ENCODE measurements at places on chromosomes 4 and X.

- DNase-seq: no peak
These were observed 396.0 kb downstream of the PDGFC start for GRCh38 chr4:156575430-156576073.

DNA sequence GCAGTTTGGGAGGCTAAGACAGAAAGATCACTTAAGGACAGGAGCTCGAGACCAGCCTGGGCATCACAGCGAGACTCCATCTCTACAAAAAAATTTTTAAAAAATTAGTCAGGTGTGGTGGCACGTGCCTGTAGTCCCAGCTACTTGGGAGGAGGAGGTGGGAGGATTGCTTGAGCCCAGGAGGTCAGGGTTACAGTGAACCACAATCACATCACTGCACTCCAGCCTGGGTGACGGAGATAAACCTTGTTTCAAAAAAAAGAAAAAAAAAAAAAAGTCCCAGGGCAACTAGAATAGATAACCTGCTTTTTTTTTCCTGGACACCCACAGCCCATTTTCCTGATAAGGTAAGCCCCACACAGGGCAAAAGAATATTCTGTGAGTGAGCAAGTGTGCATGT lies 96.3 kb downstream of the C4orf51 start:
- DNase-seq: no peak

DNA sequence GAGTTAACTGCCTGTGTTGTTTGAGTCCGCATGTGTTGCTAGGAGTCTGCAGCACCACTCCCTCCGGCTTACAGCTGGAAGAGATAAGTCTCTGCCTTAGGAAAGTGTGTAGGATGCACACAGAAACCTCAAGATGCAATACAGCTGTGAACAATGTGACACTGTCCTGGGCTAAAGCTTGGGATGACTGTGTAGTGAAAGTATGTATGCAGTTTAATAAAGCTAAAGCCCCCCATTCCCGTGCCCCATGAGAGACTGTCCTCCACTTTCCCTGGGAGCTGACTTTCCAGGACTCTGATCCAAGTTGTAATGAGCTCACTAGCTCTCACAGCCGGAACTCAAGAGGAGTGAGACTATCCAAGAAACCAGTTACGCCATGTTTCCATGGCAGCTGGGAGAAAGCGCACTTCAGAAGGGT lies 156.6 kb upstream of the FTHL17 start:
- DNase-seq: no peak

GRCh38 chrX:538311-538710 lies 92.3 kb upstream of the SHOX start:
- DNase-seq: no peak

GRCh38 chrX:65600106-65600505 lies 65.5 kb upstream of the LAS1L start:
- no peak for DNase-seq

DNA sequence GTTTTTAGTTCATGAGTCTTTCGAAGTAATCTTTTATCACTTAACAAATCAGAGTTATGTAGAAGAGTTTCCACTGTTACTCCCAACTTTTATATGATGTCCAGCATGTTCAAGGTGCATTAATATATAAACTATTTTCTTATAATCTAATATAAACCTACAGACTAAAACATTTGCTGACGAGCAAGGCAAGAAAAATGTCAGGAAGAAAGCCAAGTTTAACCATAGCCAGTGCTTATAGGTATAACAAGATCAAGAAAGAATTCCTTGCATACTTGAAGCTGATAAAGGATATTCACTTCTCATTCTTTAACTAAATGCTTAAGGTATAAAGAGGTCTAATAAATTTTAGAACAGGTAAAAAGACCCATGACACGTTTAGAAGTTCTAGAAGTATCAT lies 167.7 kb downstream of the NPNT start:
- DNase-seq: no peak

GRCh38 chr4:94536649-94537469 lies 85.1 kb downstream of the PDLIM5 start:
- no peak for DNase-seq

DNA sequence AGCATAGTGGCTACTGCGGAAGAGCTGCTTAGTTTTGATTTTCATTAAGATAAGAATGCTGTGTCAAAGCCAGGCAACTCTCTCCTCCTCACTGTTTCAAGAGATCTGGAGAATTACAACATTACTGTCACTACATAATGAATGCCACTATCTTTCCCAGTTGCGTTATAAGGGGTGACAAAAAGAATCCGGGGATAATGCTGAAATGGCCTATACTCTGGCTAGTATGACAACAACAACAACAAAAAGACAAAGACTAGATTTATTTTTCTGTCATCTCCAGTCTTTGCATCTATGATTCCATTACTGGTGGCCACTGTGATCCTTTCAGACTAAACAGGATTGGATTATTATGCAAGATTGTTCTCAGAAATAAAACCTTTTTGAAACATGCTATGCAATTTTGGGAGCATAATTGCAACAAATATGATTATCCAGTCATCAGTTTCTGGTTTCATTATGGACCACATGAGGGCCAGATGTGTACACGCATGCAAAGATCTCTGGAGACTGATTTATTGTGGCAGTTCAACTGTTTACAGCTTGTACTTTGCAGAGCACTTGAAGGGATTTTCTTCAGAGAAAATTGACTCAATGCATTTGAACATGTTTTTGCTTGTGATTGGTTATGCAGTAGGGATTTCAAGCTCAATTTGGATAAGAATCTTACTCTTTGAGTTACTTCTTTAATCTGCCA lies 31.1 kb upstream of the SPANXB1 start:
- DNase-seq: no peak

- no peak for DNase-seq
These were observed 405.6 kb downstream of the FAM47A start for GRCh38 chrX:33726281-33727160.

DNA sequence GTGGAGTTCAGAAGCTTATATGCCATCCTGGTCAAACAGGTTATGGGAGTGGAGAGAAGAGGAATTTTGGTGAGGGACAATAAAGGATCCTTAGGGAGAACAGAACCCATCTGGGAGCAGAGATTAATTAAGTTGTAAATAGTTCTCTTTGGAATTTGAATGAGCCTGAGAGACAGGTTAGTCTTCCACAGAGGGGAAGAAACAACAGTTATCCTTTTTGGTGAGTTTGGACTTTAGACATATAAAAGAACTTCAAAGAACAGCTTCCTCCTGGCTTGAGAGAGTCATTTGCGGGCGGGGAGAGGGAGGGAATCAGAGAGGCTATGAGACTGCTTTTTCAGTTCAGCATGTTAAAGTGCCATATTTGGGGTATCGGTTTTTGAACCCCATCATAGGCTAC lies 793.3 kb upstream of the MAGEB2 start:
- no peak for DNase-seq

GRCh38 chrX:114599305-114599704 lies 15.4 kb downstream of the HTR2C start:
- DNase-seq: no peak

- no peak for DNase-seq
These were observed 42.5 kb upstream of the UNC5C start for GRCh38 chr4:95591278-95591677.

- DNase-seq: no peak
These were observed 104.6 kb downstream of the PHEX start for GRCh38 chrX:22136711-22137110.

GRCh38 chr4:2419814-2420213 lies 1.1 kb downstream of the CFAP99 start:
- DNase-seq: no peak

GRCh38 chr4:1769692-1770091 lies 23.4 kb upstream of the FGFR3 start:
- no peak for DNase-seq

GRCh38 chr4:40825014-40825838 lies 75.5 kb downstream of the NSUN7 start:
- no peak for DNase-seq

DNA sequence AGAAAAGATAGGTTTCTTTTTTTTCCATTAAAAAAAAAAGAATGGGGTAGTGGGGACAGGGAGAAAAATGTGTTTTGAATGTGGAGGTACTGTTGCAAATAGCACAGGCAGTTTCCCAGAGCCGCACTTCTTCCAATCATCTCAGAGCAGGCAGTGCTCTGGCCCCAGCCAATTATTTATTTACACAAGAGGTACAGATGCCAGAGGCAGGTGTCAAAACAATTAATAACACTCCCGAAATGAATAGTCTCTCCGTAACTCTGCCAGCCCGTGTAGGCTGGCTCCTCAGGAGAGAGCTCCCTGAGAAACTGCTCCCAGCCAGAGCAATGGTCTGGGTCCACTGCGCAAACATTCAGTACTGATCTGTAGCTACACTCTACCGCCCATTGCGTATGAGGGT lies 130.8 kb upstream of the IL1RAPL2 start:
- DNase-seq: no peak

- DNase-seq: no peak
These were observed 254.4 kb downstream of the NPFFR2 start for GRCh38 chr4:72286185-72286584.

DNA sequence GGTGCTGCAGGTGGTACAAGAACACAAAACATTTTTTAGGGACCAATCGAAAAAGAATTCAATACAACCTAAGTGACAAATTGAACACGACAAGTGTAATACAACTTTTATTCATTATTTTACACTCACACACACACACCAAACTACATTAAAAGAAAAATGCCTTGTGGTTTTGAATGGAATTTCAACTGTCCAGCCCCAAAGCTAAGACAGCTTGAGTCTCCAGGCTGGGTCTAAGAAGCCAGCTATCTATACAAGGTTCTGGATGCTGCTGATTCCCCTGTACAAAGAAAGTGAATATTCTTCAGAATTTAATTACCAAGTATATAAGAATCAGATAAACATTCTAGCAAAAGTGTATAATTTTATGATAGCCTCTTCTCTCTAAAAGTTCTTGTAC lies 118.2 kb downstream of the PPP3CA start:
- no peak for DNase-seq

GRCh38 chr4:61397174-61397573 lies 197.0 kb downstream of the ADGRL3 start:
- DNase-seq: no peak

GRCh38 chr4:68369142-68369805 lies 19.4 kb upstream of the YTHDC1 start:
- DNase-seq: no peak

DNA sequence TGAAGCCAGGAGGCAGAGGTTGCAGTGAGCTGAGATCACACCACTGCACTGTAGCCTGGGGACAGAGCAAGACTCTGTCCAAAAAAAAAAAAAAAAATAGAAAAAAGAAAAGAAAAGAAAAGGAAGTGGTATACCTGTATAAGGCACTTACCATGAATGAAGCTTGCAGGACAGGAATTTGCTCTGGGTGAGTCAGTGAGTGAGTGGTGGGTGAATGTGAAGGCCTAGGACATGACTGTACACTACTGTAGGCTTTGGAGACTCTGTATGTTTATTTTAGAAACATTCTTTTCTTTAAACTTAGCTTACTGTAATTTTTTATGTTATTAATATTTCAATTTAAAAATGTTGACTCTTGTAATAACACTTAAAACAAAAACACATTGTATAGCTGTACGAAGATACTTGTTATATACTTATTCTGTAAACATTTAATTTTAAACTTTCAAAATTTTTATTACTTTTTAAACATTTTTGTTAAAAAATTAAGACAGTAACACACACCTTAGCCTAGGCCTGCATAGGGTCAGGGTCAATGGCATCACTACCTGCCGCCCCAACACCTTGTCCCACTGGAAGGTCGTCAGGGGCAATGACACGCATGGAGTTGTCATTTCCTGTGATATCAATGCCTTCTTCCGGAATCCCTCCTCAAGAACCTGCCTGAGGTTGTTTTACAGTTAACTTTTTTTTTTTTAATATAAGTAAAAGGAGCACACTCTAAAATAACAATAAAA lies 78.7 kb downstream of the CLNK start:
- DNase-seq: no peak

- DNase-seq: no peak
These were observed 52.4 kb upstream of the GUCY1A1 start for GRCh38 chr4:155614111-155614762.

- no peak for DNase-seq
These were observed 49.4 kb downstream of the DTHD1 start for GRCh38 chr4:36330796-36331195.

DNA sequence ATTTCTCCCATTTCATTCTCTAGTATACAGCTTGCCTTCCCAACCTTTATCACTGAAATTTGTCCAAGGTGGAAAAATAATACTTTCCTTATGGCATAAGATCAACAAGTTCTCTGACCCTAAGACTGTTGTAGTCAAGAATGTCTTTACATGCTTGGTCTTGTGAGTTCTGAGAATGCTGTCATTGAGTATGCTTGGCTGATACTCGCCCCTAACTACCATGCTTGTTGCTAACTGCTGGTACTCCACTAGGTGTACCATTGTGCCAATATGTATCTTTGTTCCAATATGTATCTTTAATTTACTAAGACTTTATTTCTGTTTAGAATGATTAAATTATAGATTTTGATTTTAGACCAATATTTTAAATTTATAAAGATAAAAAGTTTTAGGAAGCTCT lies 796.4 kb downstream of the PCDH7 start:
- DNase-seq: no peak

DNA sequence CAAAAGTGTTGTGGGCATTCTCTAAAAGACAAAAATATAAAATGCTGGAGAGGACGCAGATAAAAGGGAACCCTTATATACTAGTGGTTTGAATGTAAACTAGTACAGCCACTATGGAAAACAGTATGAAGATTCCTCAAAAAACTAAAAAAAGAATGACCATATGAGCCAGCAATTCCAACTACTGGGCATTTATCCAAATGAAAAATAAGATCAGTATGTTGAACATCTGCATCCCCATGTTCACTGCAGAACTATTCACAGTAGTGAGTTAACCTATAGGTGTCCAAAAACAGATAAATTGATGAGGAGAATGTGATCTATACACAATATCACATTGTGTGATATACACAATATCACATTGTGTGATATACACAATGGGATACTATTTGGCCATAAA lies 1615.3 kb downstream of the PCDH18 start:
- no peak for DNase-seq

DNA sequence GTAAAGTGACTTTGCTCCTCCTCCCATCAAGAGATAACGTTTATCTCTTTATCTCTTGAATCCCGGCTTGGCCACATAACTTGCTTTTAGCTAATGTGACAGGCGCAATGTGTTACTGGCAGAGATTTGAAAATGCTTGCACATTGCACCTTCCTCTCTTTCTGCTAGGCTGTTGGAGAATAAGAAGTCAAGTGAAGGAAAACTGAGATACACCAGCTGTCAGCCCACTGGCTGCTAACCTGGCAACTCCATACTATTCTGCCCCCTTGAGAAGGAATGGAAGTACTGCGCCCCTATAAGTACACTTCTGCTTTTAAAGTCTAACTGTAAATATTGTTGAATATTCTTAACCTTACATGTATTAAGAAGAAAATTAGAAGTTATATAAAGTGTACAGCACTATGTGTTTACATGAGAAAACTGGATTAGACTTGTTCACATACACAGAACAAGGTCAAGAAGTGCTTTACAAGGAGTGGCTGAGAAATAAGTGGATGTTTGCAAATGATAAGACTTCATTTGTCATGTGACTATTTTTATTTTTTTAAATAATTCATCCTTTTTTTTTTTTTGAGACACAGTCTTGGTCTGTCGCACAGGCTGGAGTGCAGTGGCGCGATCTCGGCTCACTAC lies 424.5 kb upstream of the CTSO start:
- DNase-seq: peak; percentile 22

All from GM12891 (cell line).